EL (cell line): ENCODE measurements at places on chromosomes 7 and 10.

- DNase-seq: no peak
These were observed 59.6 kb upstream of the MKX start for GRCh38 chr10:27805180-27805579.

GRCh38 chr7:6268023-6268900, 4.2 kb downstream of the CYTH3 start:
- no peak for DNase-seq

DNA sequence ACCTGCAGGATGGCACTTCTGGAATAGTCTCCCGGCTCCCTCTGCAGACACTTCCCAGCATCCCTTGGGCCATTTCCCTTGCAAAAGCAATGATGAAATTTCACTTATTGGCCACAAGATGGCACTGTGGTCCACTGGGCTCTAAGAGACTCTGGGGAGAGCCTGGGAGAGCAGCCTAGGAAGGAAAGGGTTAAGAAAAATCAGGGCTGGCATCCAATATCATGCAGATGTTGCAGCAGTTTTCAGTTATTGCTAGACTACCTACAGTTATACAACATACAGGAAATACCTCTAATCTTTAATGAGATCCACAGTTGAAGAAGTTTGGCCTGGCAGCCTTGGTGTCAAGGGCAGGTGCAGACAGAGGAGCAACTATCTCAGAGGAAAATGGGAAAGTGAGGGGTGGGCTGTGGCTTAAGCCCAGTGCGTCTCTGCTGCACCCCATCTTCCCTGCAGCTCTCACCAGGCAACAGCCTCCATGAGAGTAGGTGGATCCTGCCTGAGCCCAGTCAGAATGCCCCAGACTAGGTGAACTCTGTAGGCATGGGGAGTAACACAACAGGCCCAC, 100.2 kb upstream of the PRSS58 start:
- DNase-seq: peak; percentile 75

GRCh38 chr10:33573606-33574005, 239.1 kb upstream of the NRP1 start:
- no peak for DNase-seq

GRCh38 chr10:87659571-87660483, at the start of gene PAPSS2:
Gene PAPSS2 (plus strand): TSS chr10:87659878. CDS start chr10:87659982, 104 bp downstream.
- peak; percentile 83 for DNase-seq
